Psoas muscle (tissue), 8 donors: ENCODE measurements at places on chromosomes 16 and 17. TPM values are rescaled to one million over a fixed set of nuclear protein-coding genes. Genes with fewer than 3 reads are reported as not detected.

DNA sequence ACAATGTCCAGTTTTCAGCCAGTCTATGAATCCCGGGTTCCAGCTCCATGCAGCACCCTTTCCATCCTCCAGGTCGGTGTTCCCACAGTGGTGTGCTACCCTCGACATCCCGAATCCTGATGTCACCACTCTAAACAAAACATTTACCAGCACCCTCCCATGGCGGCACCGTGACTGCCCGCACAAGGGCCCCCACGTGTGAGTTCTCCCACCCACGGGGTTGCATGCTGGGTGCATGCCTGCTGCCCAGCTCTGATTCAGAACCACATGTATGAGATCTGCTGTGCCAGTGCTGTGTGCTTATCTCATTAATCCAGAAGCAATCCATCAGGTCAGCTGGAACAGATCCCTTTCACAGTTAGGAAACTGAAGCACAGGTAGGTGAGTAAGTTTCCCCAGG lies 57.4 kb downstream of the C16orf78 start:
- DNase-seq, result no peak

GRCh38 chr17:55903028-55903690 lies 152.3 kb downstream of the PCTP start:
- no peak for DNase-seq

- DNase-seq, result no peak
These were observed 384.9 kb upstream of the SOX9 start for GRCh38 chr17:71735893-71736292.

- DNase-seq, result peak; percentile 79
These were observed 40.9 kb downstream of the RFFL start for GRCh38 chr17:35022536-35023063.

- no peak for DNase-seq
These were observed 104.4 kb upstream of the CACNG5 start for GRCh38 chr17:66730461-66730923.

DNA sequence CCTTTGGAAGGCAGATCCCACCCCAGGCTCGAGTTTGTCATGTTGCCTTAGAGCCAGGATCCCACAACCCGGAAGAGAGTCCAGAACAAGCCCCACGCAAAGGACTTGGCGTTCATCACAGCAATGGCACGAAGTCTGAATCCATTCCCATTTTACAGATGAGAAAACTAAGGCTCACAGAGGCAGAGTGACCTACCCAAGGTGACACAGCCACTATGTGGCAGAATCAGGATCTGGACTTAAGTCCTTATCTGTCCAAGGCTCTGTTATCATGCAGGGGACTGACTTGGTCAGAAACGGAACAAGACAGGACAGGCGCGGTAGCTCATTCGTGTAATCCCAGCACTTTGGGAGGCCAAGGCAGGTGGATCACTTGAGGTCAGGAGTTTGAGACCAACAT lies 86.5 kb downstream of the GSG1L start:
- no peak for DNase-seq

- no peak for DNase-seq
These were observed 11.6 kb downstream of the CDK5R1 start for GRCh38 chr17:32498391-32498790.

- DNase-seq, result no peak
These were observed 44.4 kb downstream of the ZNF778 start for GRCh38 chr16:89261691-89262563.

- no peak for DNase-seq
These were observed 19.3 kb upstream of the ASGR2 start for GRCh38 chr17:7133916-7134315.

GRCh38 chr17:28325211-28325610 lies 6.2 kb downstream of the TMEM97 start:
- DNase-seq, result no peak

DNA sequence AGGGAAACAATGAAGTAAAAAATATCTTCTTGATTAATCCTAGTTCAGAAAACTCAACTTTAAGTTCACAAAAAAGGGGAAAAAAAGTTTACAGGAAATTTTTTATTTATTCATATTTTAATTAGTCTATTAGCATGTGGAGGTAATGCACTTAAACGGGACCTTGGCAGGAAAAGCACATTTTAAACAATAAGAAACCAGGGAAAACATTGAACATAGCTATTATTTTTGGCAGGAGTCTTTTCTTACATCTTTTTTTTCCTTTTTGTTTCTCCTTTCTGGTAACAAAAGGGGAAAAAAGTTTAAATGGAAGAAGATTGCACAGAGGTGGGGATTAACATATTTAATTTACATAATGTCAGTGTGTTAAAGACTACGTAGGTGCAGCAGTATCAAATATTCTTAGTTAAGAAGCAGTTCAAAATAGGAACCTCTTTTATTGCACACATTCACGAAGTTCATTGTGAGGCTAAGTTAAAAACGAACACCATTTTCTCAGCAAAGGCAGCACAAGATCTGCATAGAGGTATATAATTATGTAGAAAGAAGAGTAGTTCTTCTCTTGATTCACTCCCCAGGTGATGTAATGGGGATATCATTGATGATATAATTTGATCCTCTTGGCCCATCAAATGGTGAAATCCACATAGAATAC lies 940.5 kb downstream of the CDH11 start:
- DNase-seq, result no peak

- DNase-seq, result no peak
These were observed 21.5 kb upstream of the SRSF1 start for GRCh38 chr17:58028578-58028977.

DNA sequence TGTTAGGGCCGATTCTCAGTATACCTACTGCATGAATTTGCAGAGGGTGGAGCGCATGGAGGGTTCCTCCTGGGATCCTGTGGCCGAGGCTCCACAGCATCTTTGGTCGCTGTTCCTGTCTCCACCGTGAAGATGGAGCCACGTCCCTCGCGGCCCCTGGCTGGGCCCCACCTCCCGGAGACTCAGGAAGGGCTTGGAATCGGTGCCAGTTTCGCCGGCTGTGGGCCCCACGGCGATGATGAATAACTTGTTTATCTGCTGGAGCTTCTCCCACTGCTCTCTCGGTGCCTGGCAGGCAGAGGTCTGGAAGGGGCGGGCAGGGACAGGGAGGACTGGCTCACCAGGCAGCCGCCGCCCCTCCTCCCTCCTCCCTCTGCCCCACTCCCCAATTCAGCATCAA lies 8.1 kb downstream of the SLC5A11 start:
- no peak for DNase-seq

- DNase-seq, result no peak
These were observed 317.9 kb upstream of the RBFOX1 start for GRCh38 chr16:7014756-7015155.

SEPTIN1 gene
- 0.71 TPM for total RNA-seq

TP53TG3F gene
- not detected for total RNA-seq

CHMP1A gene
- total RNA-seq, result 47.9 TPM

IGFALS gene
- total RNA-seq, result not detected

KCNJ12 gene
- 19.3 TPM for total RNA-seq

SHPK gene
- 2.1 TPM for total RNA-seq

TBC1D3C gene
- not detected for total RNA-seq

CHAD gene
- total RNA-seq, result 0.32 TPM

ZNF624 gene
- 0.86 TPM for total RNA-seq
